Stimulated activated CD8-positive, alpha-beta memory T cell treated with anti-CD3 and anti-CD28 coated beads, Interleukin-15, amount 100 ng/mL, for 1 hour (primary cell): ENCODE measurements at places on chromosomes 6 and 20.

DNA sequence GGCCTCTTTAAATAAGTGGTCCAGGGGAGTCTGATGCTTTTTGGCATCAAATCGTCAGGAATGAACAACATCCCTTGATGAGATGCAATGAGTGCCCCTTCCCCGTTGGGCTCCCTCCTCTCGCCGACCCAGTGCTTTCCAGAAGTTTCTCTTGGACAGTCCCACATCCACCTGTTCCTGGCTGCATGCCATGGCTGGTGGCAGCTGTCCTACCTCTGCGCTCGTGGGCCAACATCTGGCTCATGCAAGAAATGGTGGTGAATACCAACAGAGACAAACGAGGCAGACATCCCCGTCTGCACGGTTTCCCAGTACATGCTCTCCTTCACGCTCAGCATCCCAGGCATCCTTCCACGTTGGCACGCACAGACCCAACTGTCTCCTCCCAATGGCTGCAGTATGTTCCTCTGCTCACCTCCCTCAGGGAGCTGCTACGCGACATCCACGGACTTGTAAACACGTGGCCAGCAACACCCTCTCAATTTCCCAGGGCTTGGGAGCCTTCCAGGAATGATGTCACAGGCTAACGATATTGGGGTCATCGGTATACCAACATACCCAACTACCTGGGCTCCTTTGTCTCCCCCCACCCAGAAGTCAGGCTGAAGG is 37.5 kb downstream of the PPP1R3G start:
- DNase-seq, result no peak

DNA sequence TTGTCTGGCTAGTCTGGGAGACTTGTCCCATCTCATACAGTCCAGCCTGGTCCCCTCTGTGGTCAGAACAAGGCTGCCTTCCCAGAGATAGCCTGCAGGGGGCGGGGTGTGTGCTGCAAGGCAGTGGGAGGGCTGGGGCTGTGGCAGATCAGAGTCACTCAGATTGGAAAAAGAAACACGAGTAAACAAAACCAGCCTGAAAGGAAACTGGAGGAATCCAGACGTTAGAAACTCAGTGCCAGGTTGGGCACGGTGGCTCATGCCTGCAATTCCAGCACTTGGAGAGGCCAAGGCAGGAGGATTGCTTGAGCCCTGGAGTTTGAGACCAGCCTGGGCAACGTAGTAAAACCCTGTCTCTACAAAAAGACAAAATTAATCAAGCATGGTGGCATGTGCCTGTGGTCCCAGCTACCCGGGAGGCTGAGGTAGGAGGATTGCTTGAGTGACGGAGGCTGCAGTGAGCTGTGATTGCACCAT is 20.2 kb downstream of the LEMD2 start:
- peak; percentile 58 for DNase-seq

- DNase-seq, result no peak
Measured at GRCh38 chr20:59820204-59821041, 113.0 kb downstream of the SYCP2 start.

- DNase-seq, result no peak
Measured at GRCh38 chr20:13552061-13552460, 86.7 kb downstream of the TASP1 start.

DNA sequence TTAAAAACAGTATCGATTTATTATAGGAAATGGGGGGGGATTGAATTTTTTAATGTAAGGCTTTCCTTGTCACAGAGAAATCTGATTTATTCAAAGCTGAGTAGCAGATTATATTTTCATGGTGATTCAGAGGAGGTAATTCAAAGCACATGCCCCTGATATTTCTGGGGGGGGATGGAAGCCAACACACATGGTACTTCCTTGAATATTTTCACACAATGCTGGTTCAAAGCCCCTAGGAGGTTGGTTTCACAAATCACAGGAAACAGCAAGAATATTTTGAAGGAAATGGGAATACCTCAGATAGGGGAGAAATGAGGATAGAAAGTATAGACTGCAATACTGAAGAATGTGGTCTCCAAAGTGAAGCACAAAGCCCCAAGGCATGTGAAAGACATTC is 98.8 kb downstream of the RTN4IP1 start:
- DNase-seq, result no peak

DNA sequence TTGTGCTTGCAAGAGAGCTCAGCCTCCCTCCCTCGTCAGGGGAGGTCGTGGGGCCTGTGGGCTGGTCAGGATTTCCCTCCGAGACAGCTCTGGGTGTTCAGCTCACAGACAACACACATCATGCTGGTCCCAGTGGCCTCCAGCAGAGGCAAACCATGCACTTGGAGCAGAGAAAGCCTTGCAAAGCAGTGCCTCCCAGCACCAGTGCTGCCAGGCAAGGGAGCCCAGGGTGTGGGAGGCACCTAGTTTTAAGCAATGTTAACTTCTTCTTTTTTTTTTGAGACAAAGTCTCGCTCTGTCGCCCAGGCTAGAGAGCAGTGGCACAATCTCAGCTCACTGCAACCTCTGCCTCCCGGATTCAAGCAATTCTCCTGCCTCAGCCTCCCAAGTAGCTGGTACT is 34.0 kb upstream of the INSM1 start:
- no peak for DNase-seq

DNA sequence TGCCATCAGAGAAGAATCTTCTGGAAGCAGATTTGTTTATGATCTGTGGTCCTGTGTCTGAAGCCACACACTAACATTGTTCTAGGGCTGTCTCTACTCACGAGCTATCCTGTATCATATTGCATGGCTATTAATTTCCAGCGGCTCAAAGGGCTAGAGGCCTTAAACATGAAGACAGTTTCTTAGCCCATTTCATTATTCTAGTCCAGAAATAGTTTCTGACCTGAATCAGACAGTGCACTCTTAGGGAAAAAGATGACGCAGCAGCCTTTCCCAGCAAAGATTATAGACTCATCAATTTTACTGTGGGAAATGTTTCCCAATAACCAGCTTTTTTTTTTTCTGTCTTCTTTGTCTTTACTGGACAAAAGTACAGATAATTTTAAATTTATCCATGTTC is 105.3 kb upstream of the SUPT3H start:
- no peak for DNase-seq

DNA sequence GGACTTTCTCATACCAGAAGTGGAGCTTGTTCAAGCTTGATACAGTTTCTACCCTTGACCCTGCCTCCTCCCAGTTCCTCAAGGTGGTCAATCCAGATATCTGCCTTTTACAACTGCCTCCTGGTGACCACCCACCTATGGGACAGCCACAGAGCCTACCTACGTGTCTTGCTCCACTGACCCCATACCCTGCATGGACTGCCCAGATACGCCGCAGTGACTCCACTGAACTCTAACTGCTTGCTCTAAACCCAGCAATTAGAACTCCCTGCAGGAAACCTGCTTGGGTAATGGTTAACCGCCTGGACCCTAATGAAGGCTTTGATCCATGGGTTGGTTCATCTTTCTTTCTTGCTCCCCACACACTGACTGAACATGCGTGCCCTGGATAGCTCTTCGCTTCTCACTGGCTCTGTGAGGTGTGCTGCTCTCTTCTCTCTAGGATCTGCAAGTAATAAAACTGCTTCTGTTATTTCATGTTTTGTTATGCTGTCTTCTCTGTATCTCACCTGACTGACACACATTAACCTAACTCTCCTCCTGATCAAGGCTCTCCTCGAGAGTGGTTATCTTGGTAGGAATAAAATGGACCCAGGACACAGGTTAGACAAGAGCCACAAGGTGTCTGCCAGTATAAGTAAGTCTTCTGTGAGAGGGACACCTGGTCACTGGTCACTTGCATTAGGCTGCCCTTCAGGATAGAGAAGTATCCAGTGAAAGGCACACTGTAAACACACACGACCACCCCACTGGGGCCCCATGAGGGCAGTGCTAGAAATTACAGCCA is 79.2 kb downstream of the CHD6 start:
- DNase-seq, result no peak

DNA sequence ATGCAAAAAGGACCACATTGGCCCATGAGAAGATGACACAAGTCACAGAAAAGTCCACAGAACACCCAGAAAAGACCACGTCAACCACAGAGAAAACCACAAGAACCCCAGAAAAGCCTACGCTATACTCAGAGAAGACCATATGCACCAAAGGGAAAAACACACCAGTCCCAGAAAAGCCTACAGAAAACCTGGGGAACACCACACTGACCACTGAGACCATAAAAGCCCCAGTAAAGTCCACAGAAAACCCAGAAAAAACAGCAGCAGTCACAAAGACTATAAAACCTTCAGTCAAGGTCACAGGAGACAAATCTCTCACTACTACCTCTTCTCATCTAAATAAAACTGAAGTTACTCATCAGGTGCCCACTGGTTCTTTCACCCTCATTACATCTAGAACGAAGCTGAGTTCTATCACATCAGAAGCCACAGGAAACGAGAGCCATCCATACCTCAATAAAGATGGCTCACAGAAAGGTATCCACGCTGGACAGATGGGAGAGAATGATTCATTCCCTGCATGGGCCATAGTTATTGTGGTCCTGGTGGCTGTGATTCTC is 11.2 kb downstream of the MUCL3 start:
- DNase-seq, result no peak

DNA sequence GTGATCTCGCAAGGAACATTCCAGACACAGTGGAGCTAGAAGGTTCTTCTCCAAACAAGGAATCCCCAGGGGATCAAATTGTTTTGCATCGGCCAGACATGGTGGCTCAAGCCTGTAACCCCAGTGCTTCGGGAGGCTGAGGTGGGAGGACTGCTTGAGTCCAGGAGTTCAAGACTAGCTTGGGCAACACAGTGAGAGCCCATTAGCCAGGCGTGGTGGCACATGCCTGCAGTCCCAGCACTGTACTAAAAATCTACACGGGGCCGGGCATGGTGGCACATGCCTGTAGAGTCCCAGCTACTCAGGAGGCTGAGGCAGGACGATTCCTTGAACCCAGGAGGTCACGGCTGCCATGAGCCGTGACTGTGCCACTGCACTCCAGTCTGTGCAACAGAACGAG is 15.3 kb downstream of the GMEB2 start:
- DNase-seq, result no peak

DNA sequence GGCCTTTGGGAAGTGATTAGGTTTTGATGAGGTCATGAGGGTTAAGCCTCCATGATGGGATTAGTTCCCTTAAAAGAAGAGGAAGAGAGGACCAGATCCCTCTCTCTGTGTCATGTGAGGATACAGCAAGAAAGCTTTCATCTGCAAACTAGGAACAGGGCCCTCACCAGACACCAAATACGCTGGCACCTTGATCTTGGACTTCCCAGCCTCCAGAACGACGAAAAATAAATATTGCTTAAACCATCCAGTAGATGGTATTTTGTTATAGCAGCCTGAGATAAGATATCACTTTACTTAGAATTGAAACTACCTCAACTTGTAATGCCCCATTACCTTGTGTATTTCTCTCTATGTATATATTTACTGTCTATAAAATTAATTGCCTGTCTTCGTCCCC is 65.4 kb upstream of the NNAT start:
- no peak for DNase-seq

DNA sequence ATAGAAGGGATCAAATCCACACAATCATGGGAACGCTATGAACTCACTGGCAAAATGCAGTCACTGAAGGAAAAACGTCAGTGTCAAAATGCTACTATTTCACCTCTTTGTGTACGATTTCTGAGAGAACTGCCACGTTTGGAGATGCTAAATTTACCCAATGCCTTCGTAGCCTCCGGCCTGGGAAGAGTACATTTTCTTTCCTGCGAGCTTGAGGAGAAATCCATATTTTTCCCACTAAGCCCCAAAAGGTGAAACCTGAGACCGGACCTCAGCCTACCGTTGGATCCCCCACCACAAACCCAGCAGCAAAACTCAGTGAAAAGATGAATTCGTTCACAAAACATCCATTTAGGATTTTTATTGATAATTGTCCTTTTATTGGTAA is 131.7 kb downstream of the GPX5 start:
- no peak for DNase-seq

- no peak for DNase-seq
Measured at GRCh38 chr6:130018744-130019325, 454 bp downstream of the L3MBTL3 start.

- DNase-seq, result peak; percentile 30
Measured at GRCh38 chr20:381581-382290, 1.2 kb downstream of the TRIB3 start.

DNA sequence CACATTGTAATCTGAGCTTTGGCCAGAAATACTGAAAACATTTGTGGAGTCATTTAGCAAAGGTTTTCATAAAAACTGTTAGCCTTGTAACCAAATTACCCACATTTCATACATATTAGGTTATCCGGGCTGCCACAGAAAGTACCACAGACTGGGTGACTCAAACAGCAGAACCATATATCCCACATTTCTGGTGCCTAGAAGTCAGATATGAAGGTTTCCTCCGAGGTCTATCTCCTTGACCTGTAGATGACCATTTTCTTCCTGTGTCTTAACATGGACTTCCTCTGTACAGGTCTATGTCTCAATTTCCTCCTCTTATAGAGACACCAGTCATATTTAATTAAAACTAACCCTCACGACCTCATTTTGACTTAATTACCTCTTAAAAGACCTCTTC is 49.5 kb upstream of the SMIM28 start:
- DNase-seq, result no peak

DNA sequence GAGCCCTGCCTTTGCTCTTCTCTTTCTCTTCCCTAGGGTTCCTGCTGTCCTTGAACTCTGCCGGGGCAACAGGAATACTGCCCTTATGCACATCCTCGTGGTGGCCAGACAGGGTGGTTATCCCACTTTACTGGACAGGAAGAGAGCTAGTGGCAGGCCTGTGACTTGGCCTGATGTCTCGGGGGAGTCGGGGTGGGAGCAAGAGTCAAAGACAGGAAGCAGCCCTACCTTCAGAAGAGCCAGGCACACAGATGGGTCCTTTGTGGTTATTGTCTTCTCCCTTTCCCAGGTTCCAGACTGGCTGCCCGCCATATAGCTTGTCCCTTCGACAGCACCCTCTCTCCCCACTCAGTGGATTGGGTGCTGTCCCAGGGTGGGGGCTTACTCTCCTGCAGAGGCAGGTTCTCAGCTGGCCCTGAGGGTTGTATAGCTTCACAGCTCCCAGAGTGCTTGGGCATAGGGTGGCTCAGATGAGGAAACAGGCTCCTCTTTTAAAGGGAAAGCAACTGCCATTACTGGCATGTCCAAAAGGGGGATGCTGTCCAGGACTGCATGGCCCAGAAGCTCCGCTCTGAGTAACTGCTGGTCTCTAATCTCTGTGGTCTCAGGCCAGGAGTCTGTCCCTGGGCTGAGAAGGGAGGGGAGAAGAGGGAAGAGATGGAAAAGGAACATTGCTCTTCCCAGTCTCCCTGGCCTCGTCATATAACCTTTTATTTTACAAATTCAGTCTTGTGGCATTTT is 17.3 kb downstream of the PLCG1 start:
- no peak for DNase-seq

GRCh38 chr6:162854228-162854627 is 126.5 kb downstream of the PACRG start:
- DNase-seq, result no peak

- DNase-seq, result no peak
Measured at GRCh38 chr6:6980999-6981597, 126.7 kb upstream of the RREB1 start.

- no peak for DNase-seq
Measured at GRCh38 chr6:63998991-63999390, 363.4 kb downstream of the PHF3 start.
